Activated naive CD8-positive, alpha-beta T cell treated with anti-CD3 and anti-CD28 coated beads, Interleukin-2, amount 50 U/mL, for 24 hours (primary cell): ENCODE measurements at places on chromosomes 2 and 18.

GRCh38 chr2:105287692-105288091 lies 41.8 kb downstream of the TGFBRAP1 start:
- no peak overlapping the region for H3K27ac ChIP-seq
- H3K36me3 ChIP-seq: peaks cover 51% of the 10 kb centered on the region
- peak; percentile 25 for DNase-seq
- H3K4me3 ChIP-seq: no peak overlapping the region
- H3K27me3 ChIP-seq: no peaks in the 10 kb centered on the region

DNA sequence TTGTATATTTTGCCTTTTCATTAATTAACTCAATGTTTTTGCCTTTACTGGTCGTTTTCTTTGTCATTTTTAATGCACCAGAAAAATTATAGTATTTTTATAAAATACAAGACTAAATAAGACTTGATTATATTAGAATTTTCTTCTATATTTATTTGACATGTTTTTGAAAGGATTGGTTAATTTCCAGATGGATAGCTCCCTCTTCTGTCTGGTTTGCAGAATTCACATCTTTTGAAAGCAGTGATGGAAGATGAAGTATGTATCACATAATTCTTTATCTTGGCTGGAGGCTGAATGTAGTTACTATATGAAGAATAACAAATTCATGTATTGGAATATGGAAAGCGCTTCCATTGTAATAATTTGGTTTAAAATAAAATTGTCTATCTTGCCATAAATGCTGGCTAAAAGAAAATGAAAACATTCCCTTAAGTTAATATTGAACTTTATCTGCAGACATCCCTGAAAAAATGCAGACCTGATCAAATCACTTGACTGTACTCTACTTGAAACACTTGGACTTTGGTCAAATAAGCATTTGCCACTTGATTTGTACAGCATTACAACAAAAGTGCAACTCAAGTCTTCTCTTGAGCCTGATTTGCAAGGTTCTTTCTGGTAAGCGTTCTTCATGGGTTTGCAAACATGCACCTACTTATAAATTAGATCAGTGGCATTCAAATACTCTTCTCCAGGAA lies 86.3 kb upstream of the EFEMP1 start:
- no peak overlapping the region for H3K4me3 ChIP-seq
- H3K27ac ChIP-seq: no peak overlapping the region
- H3K4me1 ChIP-seq: no peaks in the 10 kb centered on the region
- no peaks in the 10 kb centered on the region for H3K36me3 ChIP-seq
- no peak for DNase-seq

DNA sequence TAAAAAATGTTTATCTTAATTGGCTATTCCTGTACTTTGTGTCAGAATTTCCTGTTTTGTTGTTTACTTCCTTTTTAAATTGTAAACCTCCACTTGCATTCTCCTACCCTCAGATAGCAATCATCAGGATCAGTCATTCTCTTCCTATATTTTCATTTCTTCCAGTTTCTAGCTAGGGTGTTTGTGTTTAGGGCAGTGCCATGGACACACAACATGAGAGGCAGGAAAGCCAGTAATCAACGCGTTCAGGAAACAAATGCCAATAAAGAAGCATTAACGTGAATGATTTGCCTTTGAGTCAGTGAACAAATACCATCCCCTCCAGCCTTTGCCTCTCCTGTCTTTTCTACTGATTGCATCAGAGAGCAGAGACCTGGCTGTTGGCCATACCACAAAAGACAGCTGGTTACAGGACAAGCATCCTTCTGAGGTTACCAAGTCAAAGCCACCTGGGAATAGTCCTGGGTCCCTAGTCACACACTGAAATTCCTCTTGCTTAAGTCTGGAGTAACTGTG lies 56.7 kb upstream of the FHL2 start:
- no peaks in the 10 kb centered on the region for H3K36me3 ChIP-seq
- H3K4me3 ChIP-seq: no peak overlapping the region
- peaks cover 4% of the 10 kb centered on the region for H3K4me1 ChIP-seq

GRCh38 chr2:217797661-217798069 lies 205.1 kb downstream of the TNS1 start:
- H3K27ac ChIP-seq: no peak overlapping the region
- H3K4me1 ChIP-seq: peaks cover 7% of the 10 kb centered on the region

GRCh38 chr2:145752091-145752806 lies 1232.3 kb upstream of the ZEB2 start:
- peaks cover 30% of the 10 kb centered on the region for H3K4me1 ChIP-seq
- no peak overlapping the region for H3K4me3 ChIP-seq
- no peaks in the 10 kb centered on the region for H3K36me3 ChIP-seq
- DNase-seq: no peak

- no peak overlapping the region for H3K4me3 ChIP-seq
- peaks cover 6% of the 10 kb centered on the region for H3K27me3 ChIP-seq
- H3K36me3 ChIP-seq: no peaks in the 10 kb centered on the region
- DNase-seq: no peak
- H3K27ac ChIP-seq: no peak overlapping the region
- H3K4me1 ChIP-seq: peaks cover 6% of the 10 kb centered on the region
Observed at GRCh38 chr2:206526416-206526815, 83.1 kb downstream of the ADAM23 start.

GRCh38 chr2:100954044-100954420 lies 48.1 kb upstream of the RPL31 start:
- no peak overlapping the region for H3K27ac ChIP-seq
- peaks cover 22% of the 10 kb centered on the region for H3K4me1 ChIP-seq
- no peak overlapping the region for H3K4me3 ChIP-seq
- no peaks in the 10 kb centered on the region for H3K36me3 ChIP-seq
- DNase-seq: no peak
- no peaks in the 10 kb centered on the region for H3K27me3 ChIP-seq

- H3K27me3 ChIP-seq: no peaks in the 10 kb centered on the region
- H3K4me1 ChIP-seq: peaks cover 4% of the 10 kb centered on the region
- no peak for DNase-seq
- peaks cover 61% of the 10 kb centered on the region for H3K36me3 ChIP-seq
- no peak overlapping the region for H3K4me3 ChIP-seq
Observed at GRCh38 chr2:84442888-84443287, 16.2 kb downstream of the SUCLG1 start.

DNA sequence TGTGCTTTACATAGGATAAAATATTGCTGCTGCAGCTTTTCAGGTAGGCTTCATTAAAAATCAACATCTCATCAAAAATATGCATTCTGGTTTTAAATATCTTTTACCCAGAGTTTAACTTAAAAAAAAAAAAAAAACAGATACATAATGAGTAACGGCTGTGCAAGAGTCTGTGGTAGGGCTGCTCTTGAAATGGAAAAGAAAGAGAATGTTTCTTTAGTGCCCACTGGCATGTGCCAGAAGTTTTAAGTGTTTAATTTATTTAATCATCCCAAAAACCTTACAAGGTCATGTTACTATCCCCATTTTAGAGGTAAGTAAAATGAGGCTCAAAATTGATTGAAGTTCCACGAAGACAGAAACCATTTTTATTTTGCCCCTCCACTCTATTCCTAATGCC lies 92.1 kb downstream of the SLC8A1 start:
- no peak for DNase-seq
- H3K4me3 ChIP-seq: no peak overlapping the region
- peaks cover 6% of the 10 kb centered on the region for H3K4me1 ChIP-seq
- no peak overlapping the region for H3K27ac ChIP-seq
- H3K27me3 ChIP-seq: peaks cover 3% of the 10 kb centered on the region

- no peaks in the 10 kb centered on the region for H3K36me3 ChIP-seq
- no peak overlapping the region for H3K27ac ChIP-seq
- DNase-seq: no peak
- H3K4me1 ChIP-seq: no peaks in the 10 kb centered on the region
Observed at GRCh38 chr2:31333046-31333445, 81.5 kb downstream of the XDH start.

DNA sequence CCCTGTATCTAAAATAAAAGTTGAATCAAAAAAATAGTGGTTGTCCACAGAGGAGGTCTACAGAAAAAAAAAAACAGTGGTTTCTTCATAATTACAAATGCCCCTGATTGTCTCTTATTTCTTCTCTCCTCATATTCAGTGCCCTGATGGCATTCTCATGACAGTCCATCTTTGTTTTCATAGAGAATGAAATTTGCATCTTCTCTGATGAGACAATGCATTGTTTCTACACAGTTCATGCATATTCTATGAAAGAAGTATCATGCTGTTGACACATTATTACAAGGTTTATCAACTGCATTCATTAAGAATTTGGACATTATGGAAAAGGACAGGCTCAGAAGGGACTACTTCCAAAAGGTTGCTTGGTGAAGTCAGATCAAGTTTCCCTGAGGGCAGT lies 59.5 kb downstream of the LHCGR start:
- H3K36me3 ChIP-seq: no peaks in the 10 kb centered on the region
- H3K4me3 ChIP-seq: no peak overlapping the region
- H3K4me1 ChIP-seq: no peaks in the 10 kb centered on the region
- peaks cover 2% of the 10 kb centered on the region for H3K27me3 ChIP-seq
- H3K27ac ChIP-seq: no peak overlapping the region
- no peak for DNase-seq

DNA sequence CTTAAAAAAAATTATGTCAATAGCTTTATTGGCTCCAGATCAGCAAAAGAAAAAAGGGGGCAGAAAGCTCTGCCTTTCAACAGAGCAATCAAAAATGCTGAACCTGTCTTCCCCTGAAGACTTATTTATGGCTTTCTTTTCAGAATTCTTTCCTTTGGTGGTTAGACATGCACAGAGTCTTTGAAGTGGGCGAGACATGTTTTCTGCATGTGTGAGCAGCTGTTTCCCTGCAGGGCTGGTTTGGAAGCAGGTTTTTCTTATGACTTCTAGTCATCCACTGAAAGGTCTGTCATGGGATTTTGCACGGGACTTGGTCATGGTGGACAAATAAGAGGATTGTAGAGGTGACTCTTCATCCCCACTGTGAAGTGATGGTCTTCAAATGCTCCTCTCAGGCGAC lies 160.3 kb downstream of the VAPA start:
- H3K4me1 ChIP-seq: peaks cover 5% of the 10 kb centered on the region
- no peaks in the 10 kb centered on the region for H3K36me3 ChIP-seq
- no peak overlapping the region for H3K27ac ChIP-seq

GRCh38 chr2:105176429-105176828 lies 65.1 kb upstream of the GPR45 start:
- no peaks in the 10 kb centered on the region for H3K4me1 ChIP-seq
- no peak overlapping the region for H3K4me3 ChIP-seq
- peaks cover 6% of the 10 kb centered on the region for H3K27me3 ChIP-seq
- no peak for DNase-seq
- H3K27ac ChIP-seq: no peak overlapping the region

DNA sequence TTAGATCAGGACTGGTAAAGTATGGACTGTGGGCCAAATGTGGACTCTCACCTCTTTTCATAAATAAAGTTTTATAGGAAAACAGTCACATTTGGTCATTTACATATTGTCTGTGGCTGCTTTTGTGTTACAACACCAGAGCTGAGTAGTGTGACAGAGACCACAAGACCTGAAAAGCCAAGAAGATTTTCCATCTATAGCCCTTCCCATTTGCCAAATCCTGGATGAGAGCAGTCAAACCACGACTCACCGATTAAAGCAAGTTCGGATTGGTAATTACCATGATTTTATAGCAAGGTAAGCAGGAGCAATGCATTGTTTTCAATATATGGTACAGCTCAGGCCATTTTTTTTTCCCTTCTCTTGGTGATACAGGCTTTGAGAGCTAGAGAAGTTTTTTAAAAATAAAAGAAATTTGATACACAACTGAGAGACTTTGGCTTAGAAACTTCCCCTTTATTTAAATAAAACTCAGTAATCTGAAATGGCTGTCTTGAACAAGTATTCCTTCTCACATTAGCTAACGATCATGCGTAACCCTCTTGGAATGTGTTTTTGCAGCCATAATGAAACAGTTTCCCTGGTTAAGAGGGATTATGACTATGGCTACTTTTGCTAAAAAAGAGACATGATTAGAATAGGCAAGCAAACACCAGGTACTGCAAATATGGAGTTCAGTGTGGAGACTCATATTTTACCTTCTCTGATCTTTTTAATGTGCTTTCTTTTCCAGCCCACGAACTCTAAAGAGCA lies 9.5 kb upstream of the MALL start:
- H3K27ac ChIP-seq: no peak overlapping the region
- no peak for DNase-seq
- peaks cover 2% of the 10 kb centered on the region for H3K27me3 ChIP-seq
- H3K4me3 ChIP-seq: no peak overlapping the region
- no peaks in the 10 kb centered on the region for H3K36me3 ChIP-seq

- peak; percentile 87 for DNase-seq
- H3K4me3 ChIP-seq: peak within 1 kb of the TSS; percentile 95
- peaks cover 42% of the 10 kb centered on the region for H3K36me3 ChIP-seq
- H3K27me3 ChIP-seq: peaks cover 2% of the 10 kb centered on the region
Observed at GRCh38 chr2:113173542-113174375, at the start of gene PSD4. Gene PSD4, plus strand, starts transcription at chr2:113173971. Its CDS starts 8,486 bp downstream, at chr2:113182457.

- peaks cover 7% of the 10 kb centered on the region for H3K36me3 ChIP-seq
- H3K4me1 ChIP-seq: peaks cover 28% of the 10 kb centered on the region
- H3K4me3 ChIP-seq: peak overlapping the region; percentile 91
- peak overlapping the region; percentile 83 for H3K27ac ChIP-seq
- peaks cover 17% of the 10 kb centered on the region for H3K27me3 ChIP-seq
Observed at GRCh38 chr2:73285159-73285739, 971 bp upstream of the FBXO41 start.

GRCh38 chr2:43943323-43943722 lies 52.5 kb downstream of the LRPPRC start:
- no peak overlapping the region for H3K4me3 ChIP-seq
- peaks cover 76% of the 10 kb centered on the region for H3K36me3 ChIP-seq
- H3K27me3 ChIP-seq: no peaks in the 10 kb centered on the region
- no peak for DNase-seq
- H3K27ac ChIP-seq: no peak overlapping the region

DNA sequence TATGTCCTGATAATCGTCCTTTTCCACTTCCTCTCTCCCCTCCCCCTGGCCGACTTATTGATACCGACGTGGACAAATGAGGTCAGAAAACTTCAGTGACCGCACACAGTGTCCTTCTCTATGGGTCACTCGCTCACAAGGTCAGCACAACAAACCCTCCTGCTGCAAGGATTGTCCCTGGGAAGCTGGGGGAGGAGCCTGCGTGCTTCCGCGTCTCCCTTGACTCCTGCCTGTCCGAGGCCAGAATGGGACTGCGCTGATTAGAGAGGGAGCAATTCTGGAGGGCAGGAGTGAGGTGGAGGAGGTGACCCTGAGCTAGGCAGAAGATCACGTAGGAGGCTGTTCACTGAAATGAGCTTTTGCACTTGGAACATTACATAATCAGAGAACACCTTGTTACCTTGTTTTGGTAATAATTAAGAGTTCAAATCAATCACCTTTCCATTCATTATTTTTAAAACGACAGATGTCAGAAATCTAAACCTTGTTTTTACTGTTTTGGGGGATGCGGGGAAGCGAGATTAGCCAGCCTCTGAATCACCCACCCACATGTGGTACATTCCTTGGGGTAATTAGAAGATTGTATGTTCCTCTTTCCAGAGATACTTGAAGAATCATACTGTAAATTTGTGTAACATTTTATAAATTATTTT lies 70.6 kb downstream of the CTAGE1 start:
- H3K4me3 ChIP-seq: peak overlapping the region; percentile 71
- H3K27me3 ChIP-seq: peaks cover 42% of the 10 kb centered on the region
- no peak for DNase-seq
- H3K36me3 ChIP-seq: no peaks in the 10 kb centered on the region
